ENCODE measurements at places on chromosomes 16 and 17.

DNA sequence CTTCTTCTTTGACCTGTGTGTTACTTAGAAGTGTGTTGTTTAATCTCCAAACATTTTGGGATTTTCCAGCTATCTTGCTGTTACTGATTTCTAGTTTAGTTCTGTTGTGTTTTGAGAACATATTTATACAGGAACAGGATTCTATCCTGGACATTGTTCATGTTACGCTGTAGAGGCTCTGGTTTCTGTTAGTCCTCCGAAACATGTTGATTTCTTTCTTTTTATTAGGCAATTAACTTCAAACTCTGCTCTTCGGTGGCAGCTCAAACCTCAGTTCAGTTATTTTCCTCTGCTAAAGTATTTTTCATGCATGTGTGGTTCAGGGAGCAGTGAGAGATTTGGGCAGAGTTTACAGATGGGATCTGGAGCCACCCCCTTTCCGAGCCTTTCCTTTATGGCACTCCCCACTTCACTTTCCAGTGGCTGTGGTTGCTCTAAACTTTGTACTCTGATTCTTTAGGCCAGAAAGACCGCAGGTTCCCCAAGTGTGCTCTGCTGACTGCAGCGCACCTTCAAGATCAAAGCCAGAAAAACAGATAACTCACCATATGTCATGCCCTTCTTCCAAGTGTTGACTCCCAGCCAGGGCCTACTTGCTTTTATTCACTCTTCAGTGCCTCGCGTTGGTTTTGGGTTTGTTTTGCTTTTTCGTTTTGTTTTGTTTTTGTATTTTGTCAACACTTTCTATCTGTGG is 77.6 kb upstream of the KSR1 start:
- no peak for DNase-seq

- no peak for DNase-seq
These were observed 53.3 kb upstream of the ENDOV start for GRCh38 chr17:80361495-80362220.

GRCh38 chr17:7922269-7922844 is 6.3 kb upstream of the RNF227 start:
- DNase-seq = no peak

- no peak for DNase-seq
These were observed 42.8 kb downstream of the ABCC12 start for GRCh38 chr16:48113001-48113400.

- DNase-seq = no peak
These were observed 50.7 kb upstream of the TNRC6C start for GRCh38 chr17:77907497-77908461.

DNA sequence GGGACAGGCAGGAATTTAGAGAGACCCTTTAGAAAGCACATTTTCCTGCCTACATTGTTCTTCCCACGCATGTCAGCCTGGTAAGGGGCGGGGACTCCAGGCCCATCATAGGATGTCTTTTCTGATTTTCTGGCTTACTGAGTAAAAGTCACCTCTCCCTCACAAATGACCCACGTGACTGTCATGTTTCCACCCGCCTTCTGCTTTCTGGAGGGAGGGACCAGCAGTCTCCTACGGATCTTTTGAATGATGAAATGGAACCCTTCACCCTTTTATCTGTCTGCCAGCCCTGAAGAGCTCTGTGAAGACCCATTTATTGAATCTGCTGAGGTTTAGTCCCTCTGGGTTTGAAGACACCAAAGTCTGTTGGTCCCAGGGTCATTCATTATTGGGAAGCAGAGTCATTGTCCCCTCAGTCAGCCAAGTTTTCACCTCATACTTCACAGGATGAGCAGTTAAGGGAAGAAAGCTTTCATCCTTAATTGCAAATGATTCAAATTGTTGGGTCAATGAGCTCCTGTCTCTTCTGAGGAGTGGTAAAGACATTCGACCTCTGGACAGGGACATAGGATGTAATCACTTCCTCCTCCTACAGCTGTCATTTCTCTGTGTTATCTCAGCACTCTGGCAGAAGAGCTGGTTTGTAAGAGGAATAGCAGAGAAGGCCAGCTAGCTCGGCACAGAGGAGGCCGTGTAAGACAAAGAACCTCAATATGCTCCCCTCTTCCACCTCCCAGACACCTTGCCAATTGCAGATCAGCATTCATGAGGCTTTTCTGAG is 446.1 kb downstream of the HS3ST3B1 start:
- no peak for DNase-seq

- peak; percentile 88 for DNase-seq
These were observed 2.6 kb upstream of the PITPNC1 start for GRCh38 chr17:67374329-67375053.

GRCh38 chr17:69762359-69762758 is 312.7 kb upstream of the KCNJ16 start:
- no peak for DNase-seq

DNA sequence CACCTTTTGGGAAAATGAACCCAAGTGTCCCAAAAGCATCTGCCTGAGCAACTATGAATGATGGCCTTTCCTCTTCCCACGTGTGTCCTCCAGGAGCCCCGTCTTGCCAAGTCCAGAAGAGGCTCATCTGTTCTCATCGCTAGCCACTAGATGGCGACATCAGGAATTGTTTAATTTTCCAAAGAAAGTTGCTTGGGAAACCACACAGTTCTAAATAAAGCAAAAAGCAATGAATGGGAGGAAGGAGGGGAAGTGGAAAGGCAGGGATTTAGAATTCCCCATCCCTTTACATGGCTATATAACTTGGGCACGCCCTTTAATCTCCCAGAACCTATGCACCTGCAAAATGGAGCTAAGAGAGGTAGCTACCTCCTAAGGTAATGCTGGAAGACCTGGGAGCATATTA is 9.0 kb upstream of the CDH5 start:
- DNase-seq = peak; percentile 38

- no peak for DNase-seq
These were observed 2.1 kb downstream of the CD300LG start for GRCh38 chr17:43849116-43849515.

- no peak for DNase-seq
These were observed 149.6 kb downstream of the WWOX start for GRCh38 chr16:78249056-78249455.

- DNase-seq = no peak
These were observed 304.4 kb downstream of the FOXL1 start for GRCh38 chr16:86882586-86883280.

GRCh38 chr17:16888413-16889087 is 83.4 kb downstream of the TNFRSF13B start:
- no peak for DNase-seq

- no peak for DNase-seq
These were observed 101.1 kb downstream of the CLEC16A start for GRCh38 chr16:11045441-11045840.

- no peak for DNase-seq
These were observed 24.0 kb downstream of the GSG1L start for GRCh38 chr16:28039493-28039892.

DNA sequence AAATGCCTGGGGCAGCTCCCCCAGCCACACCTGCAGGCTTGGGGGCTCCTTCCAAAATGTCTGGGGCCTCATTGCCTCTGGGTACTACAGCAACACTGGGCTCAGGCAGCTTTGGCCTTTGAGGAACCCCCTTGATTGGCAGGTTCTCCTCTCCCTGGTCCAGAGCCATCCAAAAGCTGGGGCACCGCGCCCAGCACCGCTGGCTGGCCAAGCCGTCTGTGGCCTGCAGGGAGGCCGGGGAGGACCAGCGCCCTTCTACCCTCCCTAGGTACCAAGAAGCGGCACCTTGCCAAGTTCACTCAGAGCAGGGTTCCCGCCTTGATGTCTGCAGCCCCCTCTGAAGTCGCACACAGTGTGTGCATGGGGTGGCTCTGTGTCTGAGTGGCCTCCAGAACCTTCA is 30.1 kb downstream of the TIMM22 start:
- no peak for DNase-seq

- DNase-seq = peak; percentile 58
These were observed 33.0 kb upstream of the SEC14L1 start for GRCh38 chr17:77107506-77108433.

GRCh38 chr16:9072806-9073341 is 18.6 kb upstream of the HAPSTR1 start:
- no peak for DNase-seq

DNA sequence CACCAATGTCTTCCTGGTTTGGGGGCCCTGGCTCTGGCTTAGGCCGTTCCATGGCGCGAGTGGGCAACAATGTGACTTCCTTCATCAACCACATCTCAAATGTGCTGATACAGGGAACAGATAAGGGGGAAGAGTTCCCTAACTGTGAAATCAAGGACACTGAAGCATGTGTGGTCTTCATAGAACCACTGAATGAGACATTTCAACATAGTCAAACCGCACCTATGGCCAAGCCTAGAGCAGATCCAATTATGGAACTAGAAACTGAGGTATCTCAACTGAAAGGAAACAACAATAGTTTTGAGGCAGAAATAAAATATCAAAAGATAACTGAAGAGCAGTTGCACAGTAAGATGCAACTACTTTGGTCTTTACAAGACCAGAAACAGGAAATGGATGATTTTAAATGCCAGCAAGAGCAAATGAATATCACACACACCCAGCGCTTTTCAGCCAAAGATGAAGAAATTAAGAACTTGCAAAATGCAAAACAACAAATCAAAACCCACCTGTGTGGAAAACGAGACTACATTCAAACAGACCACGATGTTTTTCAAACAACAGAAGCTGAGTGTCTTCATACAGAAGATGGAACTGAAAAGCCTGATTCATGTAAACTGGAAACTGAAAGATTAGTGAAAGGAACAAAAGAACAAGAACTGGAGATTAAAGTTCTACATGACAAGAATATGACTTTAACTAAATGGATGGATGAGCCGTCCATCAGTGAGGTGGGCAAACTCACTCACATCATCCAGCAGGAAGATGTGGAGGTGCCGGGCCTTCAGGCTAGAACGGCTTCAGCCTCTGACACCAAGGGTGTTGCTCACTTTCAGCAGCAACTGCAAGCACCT is 18.1 kb upstream of the LCMT1 start:
- no peak for DNase-seq

DNA sequence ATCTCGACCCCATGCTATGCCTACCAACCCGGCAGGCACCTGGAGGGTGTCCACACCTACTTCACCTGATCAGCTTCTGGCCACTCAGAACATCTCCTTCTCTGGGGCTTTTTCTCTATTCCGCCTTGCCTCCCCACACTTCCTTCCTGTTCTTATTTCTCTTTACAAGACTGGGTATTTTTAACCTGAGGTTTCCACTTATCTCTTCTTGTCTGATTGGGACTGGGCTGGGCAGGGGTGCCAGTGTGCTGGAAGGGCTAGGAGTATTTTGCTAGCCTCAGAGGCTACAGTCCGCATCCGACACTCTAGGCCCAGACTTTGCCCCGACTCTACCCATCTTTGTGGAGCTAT is 26.2 kb upstream of the ZNF652 start:
- DNase-seq = peak; percentile 72

DNA sequence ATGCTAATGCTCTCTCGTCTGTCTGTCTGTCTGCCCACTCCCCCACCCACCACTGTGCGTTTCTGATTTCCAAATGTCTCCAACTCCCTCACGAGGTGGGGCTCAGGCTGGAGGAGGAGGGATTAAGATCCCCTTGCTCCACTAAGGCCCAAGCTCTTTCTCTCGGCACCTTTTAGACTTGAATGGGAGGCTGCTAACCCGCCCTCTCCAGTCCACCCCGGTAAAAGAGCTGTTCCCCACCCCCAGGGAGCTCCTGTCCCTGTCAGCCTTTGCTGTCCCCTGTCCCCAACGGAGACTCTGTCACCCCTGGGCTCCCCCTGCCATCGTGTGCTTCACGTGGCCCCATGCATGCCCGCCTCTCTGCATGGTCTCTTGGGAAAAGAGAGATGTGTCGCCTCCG is 68.5 kb upstream of the PLCG2 start:
- no peak for DNase-seq

DNA sequence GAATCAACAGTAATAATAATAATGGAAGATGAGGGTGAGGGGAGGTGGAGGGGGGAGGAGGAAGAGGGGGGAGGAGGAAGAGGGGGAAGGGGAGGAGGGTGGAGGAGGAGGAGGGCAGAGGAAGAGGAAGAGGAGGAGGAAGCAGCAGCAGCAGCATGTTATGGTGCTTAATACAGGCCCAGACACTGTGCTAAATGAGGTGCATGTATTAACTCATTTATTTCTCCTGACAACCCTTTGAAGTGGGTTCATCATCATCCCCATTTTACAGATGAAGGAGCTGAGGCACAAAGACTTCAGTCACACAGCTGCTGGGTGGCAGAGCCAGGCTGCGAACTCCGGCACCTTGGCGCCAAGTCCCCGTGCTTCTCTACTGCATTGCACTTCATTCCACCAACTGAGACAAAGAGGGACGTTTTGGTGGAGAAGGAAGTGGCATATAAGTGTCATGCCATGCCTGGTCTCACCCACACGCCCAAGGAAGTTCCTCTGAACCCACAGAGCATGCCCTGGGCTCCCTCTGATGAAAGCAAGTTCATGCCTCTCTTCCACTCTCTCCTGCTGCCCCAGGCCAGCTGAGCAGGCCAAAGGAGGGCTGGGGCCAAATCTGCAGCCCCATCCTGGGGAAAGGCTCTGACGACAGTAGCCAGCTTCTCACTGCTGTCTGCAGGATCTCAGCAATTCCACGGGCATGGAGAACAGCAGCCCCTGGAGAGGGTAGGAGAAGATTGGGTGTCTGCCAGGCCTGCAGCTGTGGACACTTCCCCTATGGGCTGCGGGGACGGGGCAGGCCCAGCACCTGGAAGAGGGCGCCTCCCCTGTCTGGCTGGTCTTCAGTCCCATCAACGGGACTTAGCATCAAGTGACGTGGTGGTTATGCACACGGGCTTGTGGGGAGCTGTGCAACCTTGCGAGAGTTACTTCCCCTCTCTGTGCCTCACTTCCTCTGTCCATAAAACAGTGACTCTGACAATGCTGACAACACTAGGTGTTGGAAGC is 21.8 kb downstream of the XYLT1 start:
- DNase-seq = peak; percentile 63

DNA sequence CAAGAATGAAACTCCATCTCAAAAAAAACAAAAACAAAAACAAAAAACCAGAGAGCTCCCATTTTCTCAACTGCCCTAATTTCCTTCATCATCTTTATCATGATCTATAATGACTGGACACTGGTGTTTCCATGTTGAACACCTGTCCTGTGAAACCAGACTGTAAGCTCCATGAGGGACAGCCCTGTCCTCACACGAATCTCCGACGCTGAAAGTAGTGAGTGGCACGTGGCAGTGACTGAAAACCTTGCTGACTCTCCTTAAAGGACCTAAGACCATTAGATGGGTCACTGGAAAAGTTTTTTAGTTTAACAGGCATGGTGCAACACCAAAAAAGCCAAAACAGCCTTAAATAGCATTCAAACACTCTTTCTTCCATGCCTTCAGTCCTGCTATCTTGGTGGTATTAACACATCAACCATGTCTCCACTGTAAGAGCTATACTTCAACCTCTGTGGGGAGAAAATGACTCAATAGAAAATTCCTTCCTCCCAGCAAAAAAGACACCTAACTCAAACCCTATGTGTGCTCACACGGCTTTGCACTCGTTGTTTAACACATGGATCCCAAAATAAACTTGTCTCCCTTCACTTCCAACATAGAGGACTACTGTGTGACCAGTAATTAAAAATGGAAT is 8.3 kb downstream of the AXIN2 start:
- no peak for DNase-seq

DNA sequence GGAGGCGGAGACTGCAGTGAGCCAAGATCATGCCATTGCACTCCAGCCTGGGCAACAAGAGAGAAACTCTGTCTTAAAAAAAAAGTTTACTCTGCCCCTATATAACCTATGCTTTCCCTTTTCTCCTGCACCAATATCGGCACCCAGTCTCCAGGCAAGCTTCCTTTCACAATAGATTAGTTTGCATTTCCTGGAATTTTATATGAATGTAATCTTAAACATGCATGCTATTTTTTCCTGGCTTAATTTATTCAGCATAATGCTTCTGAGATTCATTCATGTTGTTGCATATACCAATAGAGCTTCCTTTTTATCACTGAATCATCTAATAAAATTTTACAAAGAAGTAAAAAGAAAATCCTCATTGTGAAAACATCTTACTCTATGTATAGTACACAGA is 59.4 kb downstream of the USP32 start:
- no peak for DNase-seq

Measured in CD4-positive, alpha-beta T cell treated with Interleukin-4 for 4 hours (primary cell).